ENCODE measurements at places on chromosomes 7 and 10.

DNA sequence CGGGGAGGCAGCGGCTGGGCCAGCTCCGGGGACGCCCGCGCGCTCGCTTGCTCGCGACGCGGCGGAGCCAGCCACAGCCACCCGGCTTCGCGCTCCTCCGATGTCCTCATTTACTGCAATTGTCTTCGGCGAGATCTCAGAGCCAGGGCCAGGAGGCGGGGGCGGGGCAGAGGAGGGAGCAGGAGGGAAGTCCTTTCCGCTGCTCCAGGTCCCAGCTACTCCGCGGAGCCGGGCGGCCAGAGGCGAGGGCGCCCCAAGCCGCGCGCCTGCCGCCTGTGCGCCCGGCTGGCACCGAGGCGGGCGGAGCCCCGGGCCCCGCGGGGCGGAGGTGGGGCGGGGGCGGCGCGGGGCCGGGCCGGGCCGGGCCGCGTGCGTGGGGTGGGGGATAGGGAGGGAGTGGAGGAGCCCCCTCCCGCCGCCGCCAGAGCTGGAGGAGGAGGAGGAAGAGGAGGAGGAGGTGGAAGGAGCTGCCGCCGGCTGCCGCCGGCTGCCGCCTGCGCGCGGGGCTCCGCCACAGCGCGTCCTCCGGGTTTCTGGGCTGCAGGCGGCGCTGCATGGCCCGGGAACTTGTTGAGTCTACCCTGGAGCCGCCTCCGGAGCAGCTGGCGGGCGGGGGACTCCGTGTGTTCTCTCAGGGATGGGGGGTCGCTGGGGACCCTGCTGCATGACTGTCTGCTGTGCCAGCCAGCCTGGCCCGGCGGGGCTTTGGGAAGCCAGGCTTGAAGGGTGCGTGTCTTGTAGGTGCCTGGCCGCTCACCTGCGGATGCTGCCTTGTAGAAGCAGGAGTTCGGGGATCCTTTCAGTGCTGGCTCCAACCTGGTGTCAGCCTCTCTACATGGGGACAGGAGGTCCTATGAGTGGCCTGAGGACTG lies at the start of gene INSYN2A:
TSS of gene INSYN2A (minus strand) at position 310 of the 872 bp plus-strand sequence. CDS start 20,196 bp downstream, outside the sequence.
- peak; percentile 83 for DNase-seq

GRCh38 chr7:132934017-132934416 lies 147.9 kb downstream of the CHCHD3 start:
- no peak for DNase-seq

GRCh38 chr7:2979951-2980350 lies 63.7 kb downstream of the CARD11 start:
- no peak for DNase-seq

GRCh38 chr7:22610951-22611757 lies 111.2 kb upstream of the STEAP1B start:
- no peak for DNase-seq

- DNase-seq = peak; percentile 54
Measured at GRCh38 chr7:135620980-135621850, 41.1 kb upstream of the STMP1 start.

GRCh38 chr10:15809450-15809849 lies 50.9 kb downstream of the MINDY3 start:
- DNase-seq = no peak

Data from retina (tissue), 1 donor.